ENCODE measurements at places on chromosomes 3 and 15.

DNA sequence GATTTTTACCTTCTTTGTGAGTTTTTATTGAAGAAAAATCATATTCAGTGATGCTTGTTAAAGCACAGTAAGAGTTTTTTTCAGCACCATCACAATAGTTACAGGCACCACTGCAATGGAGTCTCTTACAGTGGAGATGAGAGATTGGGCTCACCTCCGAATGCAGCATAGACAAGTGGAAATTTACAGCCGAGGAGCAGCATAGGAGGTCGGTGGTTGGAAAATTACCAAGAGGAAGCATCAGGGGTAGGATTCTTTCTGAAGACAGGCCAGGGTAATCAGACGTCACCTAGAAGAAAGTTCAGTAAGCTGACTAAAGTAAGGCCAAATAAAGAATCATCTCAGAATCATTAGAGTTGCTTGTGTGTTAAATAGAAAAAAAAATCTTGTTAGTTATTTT is 491.6 kb downstream of the RBMS3 start:
- no peak for DNase-seq

DNA sequence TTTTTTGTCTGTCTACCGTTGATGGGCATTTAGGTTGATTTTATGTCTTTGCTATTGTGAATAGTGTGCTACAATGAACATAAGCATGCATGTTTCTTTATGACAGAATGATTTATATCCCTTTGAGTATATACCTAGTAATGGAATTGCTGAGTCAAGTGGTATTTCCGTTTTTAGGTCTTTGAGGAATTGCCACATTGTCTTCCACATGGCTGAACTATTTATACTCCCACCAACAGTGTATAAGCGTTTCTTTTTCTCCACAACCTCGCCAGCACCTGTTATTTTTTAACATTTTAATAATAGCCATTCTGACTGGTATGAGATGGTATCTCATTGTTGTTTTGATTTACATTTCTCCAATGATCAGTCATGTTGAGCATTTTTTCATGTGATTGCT is 89.6 kb upstream of the GALNT15 start:
- DNase-seq: peak; percentile 22

GRCh38 chr3:138781012-138781470 is 53.7 kb downstream of the PIK3CB start:
- peak; percentile 62 for DNase-seq

DNA sequence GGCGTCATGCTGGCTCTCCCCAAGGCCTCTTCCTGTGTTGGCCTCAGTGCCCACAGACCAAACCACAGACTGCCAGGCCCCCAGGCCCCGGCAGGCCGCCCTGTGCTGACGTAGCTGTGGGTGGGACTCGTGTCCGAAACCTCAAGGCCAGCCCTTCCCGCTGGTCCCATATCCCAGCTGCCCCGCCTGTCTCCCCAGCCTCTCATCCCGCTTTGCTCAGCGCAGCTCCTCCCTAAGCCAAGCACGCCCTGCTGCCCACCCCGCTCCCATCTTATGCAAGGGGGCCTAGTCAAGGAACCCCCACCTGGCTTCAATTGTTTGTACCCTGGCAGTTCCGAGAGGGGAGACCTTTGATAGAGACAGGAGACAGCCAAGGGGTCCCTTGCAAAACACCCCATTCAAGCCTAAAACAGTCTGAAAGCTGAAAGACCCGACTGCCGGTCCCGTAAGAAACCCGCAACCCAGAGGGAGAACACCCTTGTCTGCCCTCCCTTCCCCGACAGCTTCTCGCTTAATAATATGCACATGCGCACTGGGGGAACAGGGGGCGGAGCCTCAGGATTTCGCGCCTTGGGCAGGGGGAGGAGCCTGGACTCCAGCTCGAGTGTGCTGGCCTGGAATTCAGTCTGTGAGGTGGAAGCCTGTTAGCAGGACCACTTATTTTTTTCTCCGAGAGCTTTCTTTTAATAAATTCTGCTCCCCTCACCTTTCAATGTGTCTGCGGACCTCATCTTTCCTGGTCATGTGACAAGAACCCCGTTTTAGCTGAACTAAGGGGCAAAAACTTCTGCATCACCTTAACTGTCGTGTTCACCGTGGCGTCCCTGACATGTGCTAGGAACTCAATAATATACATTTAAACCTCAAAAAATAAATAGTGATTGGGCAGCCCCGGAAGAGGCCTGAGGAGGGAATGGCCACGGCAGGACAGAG is 17.2 kb downstream of the TNFAIP8L3 start:
- DNase-seq: peak; percentile 54

DNA sequence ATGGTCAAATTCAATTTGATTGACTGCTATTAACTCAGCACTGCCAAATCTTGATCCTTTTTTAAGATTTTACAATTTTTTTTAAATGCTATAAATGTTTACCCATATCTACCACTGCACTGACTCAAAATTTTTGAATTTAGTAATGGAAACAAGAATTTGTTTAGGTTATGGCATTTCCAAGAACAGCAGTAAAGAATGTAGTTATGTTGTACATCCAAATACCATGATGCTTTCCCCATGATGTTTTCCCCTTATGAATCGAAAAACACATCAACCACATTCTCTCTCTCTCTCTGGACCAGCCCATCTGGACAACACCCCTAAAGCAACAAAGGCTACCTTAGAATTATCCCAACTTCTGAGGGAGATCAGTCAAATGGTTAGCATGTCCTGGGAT is 14.2 kb downstream of the CHRM5 start:
- no peak for DNase-seq

GRCh38 chr3:9340472-9340902 is 22.4 kb upstream of the THUMPD3 start:
- DNase-seq: no peak

- DNase-seq: no peak
These were observed 119.9 kb downstream of the KLF13 start for GRCh38 chr15:31446546-31446945.

- DNase-seq: no peak
These were observed 457.7 kb upstream of the THRB start for GRCh38 chr3:24952388-24952787.

GRCh38 chr3:15657016-15657415 is 55.5 kb downstream of the BTD start:
- peak; percentile 34 for DNase-seq

- no peak for DNase-seq
These were observed 4.2 kb downstream of the UBAP1L start for GRCh38 chr15:65110676-65111292.

DNA sequence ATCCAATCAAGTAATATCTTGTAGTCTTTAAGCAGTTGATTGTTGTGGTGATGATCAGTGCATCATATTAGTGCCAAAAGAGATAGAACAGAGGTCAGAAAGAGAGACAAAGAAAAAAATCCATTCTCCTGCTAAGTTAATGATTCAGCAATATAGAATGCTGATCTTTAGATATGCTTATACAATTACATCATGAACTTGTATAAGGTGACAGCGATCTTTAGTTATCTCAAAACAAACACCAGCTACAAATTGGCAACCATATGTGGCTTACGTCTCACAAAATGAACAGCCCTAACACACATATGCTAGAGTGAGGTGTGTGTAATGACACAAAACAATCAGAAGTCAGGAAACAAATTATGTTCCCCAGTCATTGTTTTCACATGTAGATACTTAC is 12.5 kb downstream of the LSAMP start:
- no peak for DNase-seq

DNA sequence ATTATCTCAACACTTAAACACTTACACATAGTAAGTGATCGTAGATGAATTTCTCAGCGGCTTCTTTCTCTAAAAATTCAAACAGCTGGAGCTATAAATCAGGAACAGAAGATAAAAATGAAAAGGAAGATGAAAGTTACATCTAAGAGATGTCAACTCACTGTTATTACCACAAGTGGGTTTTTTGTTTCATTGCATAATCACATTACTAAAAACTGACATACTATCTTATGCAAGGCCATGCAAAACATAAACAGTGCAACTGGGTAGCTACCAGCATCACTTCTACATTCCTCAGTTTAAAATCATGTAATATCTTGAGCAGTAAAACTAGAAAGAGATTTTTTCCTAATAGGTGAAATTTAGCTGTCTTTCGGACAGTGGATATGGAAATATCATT is 14.9 kb downstream of the MINDY4B start:
- no peak for DNase-seq

GRCh38 chr3:50585919-50586762 is 16.8 kb downstream of the HEMK1 start:
- no peak for DNase-seq

DNA sequence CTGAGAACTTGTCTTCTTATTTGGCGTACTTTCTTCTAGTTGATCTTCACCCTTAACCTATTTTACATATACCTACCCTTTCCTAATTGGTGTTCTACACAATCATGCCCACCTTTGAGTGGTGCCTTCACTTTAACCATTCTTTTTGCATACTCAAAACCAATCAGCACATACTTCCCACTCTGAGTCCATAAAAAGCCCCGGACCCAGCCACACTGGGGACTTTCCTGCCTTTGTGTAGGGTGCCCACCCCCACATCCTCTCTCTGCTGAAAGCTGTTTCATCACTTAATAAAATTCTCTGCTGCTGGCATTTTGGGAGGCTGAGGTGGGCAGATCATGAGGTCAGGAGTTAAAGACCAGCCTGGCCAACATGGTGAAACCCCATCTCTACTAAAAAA is 15.9 kb upstream of the CHST2 start:
- DNase-seq: no peak

DNA sequence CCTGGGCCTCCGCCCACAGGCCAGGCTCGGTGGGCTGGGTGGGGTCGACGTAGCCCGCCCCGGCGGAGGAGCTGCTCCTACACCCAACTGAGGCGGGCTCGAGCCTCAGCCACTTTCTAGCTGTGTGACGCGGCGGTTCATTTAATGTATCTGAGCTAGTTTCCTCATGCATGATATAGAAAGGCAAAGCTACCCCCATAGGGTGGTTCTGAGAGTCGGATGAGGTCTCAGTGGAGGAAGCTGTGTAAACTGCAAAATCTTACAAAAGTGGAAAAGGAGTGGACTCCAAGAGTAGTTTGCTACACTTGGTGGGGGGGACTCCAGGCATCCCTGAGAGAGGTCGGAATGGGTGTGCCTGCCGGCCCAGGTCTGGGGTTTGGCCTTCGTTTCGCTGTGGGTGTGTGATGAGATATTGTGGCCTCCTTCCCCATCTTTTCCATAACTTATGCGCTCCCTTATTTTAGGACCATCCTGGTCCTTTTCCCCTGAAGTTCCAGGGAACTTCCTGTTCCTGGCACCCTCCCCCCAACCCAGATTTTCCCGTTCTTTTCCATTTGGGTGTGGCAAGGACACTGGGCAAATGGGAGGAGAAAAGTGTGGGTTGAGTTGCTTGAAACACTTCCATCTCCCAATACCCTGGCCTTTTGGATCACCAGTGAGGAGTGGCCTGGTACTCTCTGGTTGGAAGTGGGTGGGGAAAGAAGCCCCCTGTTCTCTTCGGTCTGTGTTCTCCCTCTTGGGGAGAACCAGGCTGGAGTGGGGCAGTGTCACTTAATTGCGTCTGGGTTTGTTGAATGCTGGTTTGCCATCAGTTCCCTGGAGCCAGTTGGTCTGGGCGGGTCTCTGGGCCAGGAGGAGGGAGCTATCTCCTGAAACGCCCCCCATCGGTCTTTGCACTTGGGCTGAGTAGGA is 1.1 kb downstream of the PDIA5 start:
- no peak for DNase-seq

GRCh38 chr3:4719046-4719501 is 225.9 kb downstream of the ITPR1 start:
- DNase-seq: no peak

GRCh38 chr3:181917027-181917426 is 205.3 kb downstream of the SOX2 start:
- DNase-seq: no peak

DNA sequence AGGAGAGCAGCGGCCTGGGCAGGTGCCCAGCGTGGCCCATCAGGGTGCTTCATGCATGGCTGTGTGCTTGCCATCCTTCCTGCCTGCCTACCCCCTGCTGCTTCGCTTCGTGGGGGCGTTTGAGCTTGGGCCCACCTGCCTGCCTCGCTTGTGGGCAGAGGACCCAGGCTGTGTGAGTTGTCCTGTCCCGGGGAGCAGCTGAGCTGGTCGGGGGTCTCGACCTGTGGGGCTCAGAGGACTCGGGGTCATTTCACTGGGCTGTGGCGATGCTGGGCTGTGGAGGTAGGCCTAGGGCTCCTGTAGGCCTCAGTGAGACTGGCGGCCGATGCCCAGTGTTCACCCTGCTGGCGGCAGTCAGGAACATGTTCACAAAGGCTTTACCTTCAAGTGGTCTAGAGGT is 12.1 kb upstream of the STAB1 start:
- DNase-seq: no peak

DNA sequence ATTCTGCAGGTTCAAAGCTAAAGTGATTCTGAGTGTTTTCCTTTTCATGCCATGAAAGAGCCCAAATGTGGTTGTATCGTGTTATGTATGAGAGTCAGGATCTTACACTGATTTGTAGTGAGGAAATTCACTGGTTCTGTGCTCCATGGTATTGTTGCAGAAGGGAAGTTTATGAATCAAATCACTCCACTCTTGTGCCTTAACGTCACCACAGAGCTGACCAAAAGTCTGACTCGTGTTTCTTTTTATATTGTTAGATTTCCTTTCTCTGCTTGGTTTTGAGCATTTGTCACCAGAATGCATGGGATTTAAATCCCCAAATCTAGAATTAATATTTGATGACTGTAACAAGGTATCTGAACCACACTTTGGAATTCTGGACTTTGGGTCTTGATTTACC is 29.1 kb upstream of the SLC30A4 start:
- DNase-seq: no peak

- no peak for DNase-seq
These were observed 281.2 kb upstream of the THBS1 start for GRCh38 chr15:39299486-39300267.

DNA sequence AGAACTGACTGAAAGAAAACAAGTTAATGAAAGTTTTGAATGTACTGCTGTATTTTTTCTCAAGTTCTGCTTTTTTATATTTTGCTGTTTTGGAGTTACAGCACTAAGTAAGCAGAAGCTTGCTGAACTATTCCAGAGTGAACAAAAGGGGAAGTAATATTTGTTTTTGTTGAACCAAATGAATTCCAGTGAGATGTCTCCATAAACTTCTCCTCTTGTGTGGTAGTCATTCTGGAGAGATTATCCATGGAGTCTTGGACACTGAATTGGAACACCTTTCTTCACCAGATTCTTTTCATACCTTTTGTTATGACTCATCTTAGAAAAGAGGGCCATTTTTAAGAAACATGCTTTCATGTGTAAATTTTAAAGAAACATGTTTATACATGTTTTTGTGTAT is 8.8 kb downstream of the ANKUB1 start:
- DNase-seq: no peak

- DNase-seq: no peak
These were observed 5.2 kb upstream of the CPLX3 start for GRCh38 chr15:74821091-74821789.

DNA sequence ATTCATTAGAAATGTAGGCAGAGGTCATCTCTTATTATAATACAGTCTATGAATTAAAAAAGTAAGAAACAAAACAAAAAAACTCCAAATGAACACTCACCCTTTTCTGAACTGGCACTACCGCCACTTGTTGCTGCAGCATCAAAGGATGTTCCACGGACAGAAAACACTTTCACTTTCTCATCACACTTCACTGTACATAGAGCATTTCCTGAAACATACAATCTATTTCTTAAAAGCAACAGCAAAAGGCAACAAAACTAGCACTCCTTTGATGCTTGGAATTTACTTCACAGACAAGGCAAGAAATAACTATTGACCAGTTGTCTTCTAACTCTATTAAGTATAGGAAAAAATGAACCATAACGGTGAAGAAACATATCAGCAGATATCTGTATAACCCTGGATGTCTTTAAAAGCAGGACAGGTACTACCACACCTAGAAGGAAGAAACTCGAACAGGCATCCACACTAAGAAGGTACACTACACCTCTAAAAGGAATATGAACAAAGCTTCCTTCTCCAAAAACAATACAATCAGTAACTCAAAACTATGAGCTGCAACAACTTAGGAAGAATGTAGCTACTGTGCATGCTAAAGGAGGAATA is 24.9 kb downstream of the ETFA start:
- no peak for DNase-seq

Measured in bone marrow (tissue), 2 donors.